ENCODE measurements at places on chromosomes 1 and 21.
A peak's percentile ranks its signal among the peaks of the same experiment; 100 is the strongest.

- DNase-seq, result no peak
Measured at GRCh38 chr1:226937940-226938725, 2.0 kb upstream of the COQ8A start.

DNA sequence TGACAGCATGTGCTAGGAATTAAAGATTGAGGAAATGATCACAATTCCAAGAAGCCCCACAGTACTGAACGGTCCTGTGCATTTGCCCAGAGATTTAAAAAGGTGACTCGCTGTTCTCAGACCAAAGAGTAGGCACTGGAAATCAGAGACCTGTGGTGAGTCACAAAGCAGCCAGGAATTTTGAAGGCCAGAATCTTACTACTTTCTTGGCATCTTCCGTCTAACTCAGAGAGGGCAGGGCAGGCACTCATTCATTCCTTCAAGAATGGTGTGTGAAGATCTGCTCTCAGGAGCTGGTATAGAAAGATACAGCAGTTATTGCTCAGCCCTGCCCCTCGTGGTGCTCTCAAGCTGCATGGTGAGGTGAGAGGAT, 57.9 kb downstream of the BRINP2 start:
- no peak for DNase-seq

DNA sequence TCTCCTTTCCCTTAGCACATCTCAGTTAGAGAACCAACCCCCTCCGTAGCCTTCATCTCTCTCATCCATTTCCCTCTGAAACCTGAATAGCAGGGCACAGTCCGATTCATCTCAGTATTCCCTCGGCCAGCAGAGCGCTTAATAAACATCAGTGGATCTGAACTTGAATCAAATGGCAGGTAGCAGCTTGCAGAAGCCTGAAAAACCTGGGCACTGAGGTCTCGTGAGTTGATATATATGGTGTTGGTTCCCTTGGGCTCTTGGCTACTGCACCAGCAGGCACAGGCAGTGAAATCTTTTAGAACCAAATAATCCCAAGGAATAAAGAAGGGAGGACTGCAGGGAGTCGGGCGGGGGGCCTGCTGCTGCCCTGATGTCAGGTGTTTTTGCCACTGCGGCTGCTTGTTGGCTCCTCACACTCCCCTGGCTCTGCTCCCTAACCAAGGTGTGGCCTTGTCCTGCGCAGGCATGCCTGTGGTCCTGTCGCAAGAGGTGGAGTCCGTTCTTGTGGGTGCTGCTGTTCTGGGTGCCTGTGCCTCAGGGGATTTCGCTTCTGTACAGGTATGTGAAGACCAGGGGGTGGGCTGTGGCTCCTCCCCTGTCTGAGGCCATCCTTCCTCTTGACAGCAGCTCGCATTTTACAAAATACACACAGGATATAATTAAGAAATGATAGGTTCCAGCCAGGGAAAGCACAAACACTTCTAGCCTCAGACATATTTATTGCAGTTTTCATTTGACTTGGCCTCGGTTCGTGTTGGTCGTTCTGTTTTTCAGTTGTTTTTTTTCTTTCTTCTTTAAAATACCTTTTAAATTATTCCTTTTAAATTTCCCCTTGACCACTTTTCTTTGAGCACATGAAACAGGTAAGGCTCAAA, 140.9 kb upstream of the HOOK1 start:
- no peak for DNase-seq

- no peak for DNase-seq
Measured at GRCh38 chr1:2480236-2480985, 4.3 kb downstream of the PLCH2 start.

DNA sequence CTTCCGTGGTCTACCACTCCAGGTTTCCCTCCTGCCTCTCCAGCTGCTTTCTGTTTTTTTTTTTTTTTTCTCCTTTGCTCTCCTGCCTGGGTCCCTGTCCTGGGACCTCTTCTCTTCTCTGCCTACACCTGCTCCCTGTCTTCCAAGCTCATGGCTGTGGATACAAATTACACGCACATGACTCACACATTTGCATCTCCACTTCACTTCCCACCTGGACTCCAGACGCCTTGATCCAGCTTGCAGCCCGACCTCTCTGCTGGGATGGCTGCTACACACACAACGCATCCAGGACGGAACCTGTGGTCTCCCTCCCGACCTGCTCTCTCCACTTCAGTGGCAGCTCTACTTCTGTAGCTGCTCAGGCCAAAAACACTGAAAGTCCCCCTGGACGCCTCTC, 44.4 kb upstream of the B3GALT5 start:
- DNase-seq, result no peak

- peak; percentile 71 for DNase-seq
Measured at GRCh38 chr1:167447521-167448136, 70.7 kb downstream of the CD247 start.

- DNase-seq, result no peak
Measured at GRCh38 chr1:212482637-212483441, 50.1 kb downstream of the NENF start.

- no peak for DNase-seq
Measured at GRCh38 chr1:106600626-106601025, 455.8 kb upstream of the PRMT6 start.

GRCh38 chr1:159927849-159928431, 2.6 kb upstream of the TAGLN2 start:
- DNase-seq, result no peak

DNA sequence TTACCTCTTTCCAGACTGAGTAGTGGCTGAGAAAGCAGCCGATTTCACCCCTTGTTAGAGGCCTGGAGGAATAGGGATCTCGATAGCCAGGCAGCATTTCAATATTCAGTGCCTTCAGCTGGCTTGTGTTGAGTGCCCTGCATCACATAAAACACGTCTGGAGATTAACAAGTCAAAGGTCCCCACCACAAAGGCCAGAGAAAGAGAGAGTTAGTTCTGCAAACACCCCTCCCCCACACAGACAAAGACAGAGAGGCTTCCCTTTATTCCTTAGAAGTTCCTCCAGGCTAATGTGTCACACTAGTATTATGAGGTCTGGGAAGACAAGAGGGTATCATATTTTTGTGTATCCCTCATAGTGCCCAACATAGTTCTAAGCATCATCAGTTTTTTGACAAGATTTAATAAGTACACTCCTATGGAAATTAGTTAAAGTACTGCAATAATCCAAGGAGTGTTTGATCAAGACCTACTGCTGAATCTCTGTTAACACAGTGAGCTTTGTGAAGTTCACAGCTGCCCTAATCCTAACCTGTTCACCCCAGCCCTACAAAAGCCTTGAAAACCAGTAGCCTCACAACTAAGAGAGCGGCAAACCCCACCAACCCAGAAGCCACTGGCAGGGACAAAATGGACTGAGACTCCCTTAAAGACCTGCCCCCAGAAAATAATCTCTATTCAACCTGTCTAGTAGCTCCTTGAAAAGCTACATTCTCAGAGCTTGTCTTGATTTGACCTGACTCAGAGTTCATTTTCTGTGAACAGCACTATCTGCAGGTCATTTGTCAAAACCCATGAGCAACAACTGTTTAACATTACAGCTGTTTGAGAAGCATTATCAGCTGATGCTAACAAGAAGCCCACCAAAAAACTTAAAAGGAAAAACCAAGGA, 91.9 kb downstream of the COLGALT2 start:
- no peak for DNase-seq

DNA sequence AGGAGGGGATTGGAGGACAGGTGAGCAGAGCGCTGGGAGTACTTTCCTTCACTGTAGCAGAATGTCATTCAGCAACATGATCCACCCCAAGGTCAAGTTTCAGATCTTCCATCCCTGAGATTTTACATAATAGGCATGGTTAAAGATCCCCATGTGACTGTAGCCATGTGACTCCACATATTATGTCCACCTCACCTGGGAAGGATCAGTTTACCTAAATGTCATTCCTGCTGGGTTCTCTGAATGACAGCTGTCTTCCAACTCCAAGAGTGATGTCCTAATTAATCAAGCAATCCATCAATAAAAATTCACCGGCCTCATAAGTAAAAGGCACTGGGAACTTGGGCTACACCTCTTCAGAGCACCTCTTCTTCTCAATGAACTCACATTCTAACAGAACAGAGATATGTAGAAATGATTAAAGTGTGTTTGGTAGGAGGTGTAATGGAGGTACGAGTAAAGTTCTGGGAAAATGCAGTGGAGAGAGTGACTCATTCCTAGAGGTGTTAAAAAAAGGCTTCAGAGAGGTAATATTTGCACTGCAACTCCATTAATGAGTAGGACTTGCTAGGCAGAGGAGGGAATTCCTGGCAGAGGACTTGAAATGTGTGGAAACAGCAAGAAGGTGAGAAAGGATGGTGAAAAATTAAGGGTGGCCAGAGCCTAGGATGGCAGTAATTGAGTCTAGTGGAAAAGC, 22.2 kb upstream of the MAPKAPK2 start:
- DNase-seq, result no peak

- DNase-seq, result no peak
Measured at GRCh38 chr1:179761846-179762640, 19.0 kb downstream of the FAM163A start.

DNA sequence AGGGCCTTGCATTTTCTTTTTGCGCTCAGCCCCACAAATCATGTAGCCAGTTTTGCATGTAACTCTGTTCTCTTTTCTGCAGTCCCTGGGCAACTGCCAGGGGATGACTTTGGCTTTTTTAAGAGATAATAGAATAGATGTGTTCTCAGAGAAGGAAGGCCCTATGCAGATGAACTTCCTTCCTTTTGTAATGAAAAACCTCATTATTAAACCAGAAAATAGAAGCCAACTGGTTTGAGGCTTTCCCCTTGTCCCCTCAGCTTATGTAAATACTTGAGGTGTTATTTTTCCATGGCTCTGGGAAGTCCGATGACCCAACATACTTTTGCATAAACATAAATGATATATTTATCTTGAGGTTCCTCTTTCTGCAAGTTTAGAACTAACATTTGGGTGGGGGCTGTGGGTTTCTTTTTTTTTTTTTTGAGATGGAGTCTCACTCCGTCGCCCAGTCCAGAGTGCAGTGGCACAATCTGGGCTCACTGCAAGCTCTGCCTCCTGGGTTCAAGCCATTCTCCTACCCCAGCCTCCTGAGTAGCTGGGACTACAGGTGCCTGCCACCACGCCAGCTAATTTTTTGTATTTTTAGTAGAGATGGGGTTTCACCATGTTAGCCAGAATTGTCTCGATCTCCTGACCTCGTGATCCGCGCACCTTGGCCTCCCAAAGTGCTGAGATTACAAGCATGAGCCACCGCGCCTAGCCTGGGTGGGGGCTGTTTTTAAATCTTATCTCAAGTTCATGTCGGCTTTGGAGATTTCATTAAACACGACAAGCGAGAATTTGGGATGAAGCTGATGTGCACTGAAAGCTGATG, 14.4 kb upstream of the FCRL5 start:
- DNase-seq, result no peak

GRCh38 chr1:172674831-172675613, 16.1 kb downstream of the FASLG start:
- DNase-seq, result no peak

GRCh38 chr1:106254748-106255147, 801.7 kb upstream of the PRMT6 start:
- no peak for DNase-seq

- DNase-seq, result no peak
Measured at GRCh38 chr1:27868932-27869718, 3.2 kb upstream of the THEMIS2 start.

GRCh38 chr1:8782001-8782620, 35.3 kb downstream of the RERE start:
- peak; percentile 58 for DNase-seq

- no peak for DNase-seq
Measured at GRCh38 chr1:7566417-7567375, 204.4 kb upstream of the VAMP3 start.

DNA sequence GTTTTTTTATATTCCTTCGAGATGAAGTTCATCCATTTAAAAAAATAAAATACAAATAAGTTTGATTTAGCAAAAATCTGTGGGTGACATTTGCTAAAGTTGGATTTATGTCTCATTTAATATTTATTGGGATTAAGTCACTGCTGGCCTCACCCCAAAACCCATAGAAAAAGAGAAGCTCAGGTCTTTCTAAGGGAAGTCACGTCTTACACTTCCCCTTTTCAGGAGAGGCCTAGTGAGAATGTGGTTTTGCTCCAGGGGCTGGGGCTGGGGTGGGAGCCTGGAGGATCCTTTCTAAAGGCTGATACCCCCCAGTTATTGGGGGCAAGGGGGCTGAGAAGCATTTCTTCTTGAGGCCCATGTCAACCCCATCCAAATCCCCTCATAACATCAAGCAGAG, 300.3 kb downstream of the DSCAM start:
- no peak for DNase-seq

DNA sequence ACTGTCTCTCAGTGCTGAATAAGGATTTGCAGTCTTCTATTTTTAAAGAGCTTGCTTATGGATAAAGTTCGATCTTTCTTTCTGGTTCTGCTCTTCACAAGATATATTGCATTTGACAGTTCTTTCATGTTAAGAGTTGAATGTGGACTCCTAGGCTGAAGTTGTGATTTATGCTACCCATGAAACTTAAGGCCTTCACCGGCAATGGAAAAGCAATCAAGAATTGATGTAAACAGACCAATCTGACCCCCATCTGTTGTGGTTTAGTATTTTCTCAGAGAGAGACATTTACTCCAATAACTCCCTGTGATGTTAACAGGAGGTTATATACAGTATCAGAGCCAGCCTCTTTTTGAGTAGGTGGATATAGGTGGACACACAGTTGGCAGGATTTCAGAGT, 165.8 kb downstream of the PAPPA2 start:
- no peak for DNase-seq

GRCh38 chr1:228378873-228379460, 27.7 kb downstream of the TRIM11 start:
- DNase-seq, result no peak

- DNase-seq, result no peak
Measured at GRCh38 chr21:31220575-31220974, 123.5 kb downstream of the TIAM1 start.

DNA sequence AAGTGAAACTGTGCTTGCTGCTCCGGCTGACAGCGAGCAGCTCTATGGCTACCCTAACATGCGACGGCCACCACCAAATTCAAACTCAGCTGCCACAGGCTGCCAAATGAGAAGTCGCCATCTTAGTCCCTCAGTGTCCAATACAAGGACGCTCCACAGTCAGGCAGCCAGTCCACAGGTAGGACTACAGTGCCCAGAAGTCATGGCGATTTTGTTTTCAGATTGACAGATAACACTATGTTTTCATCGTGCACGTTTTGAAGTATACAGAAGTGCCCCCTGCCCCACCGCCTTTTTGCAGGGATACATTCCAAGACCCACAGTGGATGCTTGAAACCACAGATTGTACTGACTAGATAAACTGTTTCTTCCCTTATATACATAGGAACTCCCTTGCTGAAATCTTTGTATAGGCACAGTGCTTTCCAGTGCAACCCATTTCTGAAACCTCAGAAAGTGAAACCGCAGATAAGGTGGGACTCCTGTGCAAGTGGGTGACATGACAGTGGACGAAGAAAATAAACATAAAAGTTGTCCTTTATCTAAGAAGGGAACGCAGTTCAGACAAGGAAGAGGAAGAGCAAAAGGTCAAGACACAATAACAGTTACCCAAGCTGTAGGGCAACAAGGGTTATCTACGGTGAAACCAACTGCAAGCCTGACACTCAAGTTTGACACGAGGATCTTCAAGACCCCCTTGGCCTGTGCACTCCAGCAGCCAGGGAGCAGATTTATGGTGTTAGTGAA, 52.2 kb downstream of the STX6 start:
- no peak for DNase-seq

GRCh38 chr1:169081503-169082123, 24.9 kb upstream of the ATP1B1 start:
- no peak for DNase-seq

GRCh38 chr1:7262611-7263010, 477.4 kb downstream of the CAMTA1 start:
- DNase-seq, result no peak

- no peak for DNase-seq
Measured at GRCh38 chr1:43069461-43070050, 102.5 kb downstream of the EBNA1BP2 start.

GRCh38 chr1:86387916-86388627, 8.1 kb downstream of the ODF2L start:
- no peak for DNase-seq

GRCh38 chr1:156540955-156541354, 31.4 kb downstream of the IQGAP3 start:
- no peak for DNase-seq
